ENCODE measurements at places on chromosomes 7 and 10.

GRCh38 chr7:12239806-12240205 lies 28.7 kb downstream of the TMEM106B start:
- DNase-seq: no peak

DNA sequence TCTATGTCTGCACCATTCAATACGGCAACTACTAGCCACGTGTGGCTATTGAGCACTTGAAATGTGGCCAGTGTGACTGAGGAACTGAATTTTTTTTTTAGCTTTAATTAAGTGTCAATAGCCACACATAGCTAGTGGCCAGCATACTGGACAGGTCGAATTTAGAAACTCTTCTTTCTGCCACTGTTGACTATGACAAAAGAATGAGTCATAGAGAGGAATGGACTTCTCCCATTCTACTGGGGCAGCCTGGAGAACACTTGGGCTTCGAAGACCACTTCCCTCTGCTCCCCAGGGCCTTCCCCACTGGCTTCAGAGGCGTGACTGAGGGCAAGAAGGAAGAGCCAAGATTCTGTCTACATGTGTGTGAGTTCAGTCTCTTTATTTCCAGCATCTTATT lies 137.5 kb downstream of the SNX10 start:
- no peak for DNase-seq

DNA sequence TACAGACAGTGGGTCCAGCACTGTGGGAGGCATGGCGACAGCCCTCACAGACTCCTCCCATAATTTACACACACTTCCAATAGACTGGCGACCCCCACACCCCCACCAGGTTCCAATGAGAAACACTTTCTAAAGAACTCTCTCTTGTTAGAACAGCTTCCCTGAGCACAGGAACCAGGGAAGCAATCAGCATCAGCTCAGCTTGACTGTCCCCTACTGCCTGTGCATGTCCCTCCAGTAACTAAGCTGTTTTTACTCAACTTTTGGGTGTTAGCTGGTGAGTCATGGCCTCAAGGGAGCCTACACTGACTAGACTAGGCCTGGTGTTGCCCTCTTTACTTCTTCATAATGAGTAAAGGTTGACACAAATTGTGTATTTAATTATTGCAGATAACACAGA lies 32.6 kb upstream of the HERPUD2 start:
- DNase-seq: no peak

DNA sequence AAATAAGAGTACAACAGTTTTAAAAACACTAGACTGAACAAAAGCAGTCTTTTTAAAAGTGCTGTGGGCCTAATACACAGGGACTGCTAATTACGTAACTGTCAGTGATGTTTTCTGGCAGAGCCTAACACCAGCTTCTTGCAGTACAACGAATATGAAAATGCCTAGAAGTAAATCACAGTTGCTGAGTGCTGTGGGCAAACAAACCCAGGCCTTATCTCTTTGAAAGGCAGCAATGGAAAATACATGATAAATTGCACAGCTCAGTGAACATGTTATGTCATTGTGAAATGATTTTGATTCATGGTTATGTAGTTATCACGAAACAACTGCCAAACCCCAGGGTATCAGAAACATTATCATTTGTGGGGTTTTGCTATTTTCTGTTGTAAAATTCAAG lies 428.4 kb downstream of the GFRA1 start:
- no peak for DNase-seq

GRCh38 chr7:121303422-121304101 lies 25.2 kb upstream of the WNT16 start:
- no peak for DNase-seq

- DNase-seq: no peak
Measured at GRCh38 chr7:39084349-39084748, 106.6 kb downstream of the POU6F2 start.

- no peak for DNase-seq
Measured at GRCh38 chr7:22339725-22340390, 17.1 kb downstream of the RAPGEF5 start.

- DNase-seq: no peak
Measured at GRCh38 chr7:1422512-1423263, 36.6 kb downstream of the MICALL2 start.

GRCh38 chr7:133888061-133888930 lies 238.8 kb upstream of the LRGUK start:
- DNase-seq: no peak

DNA sequence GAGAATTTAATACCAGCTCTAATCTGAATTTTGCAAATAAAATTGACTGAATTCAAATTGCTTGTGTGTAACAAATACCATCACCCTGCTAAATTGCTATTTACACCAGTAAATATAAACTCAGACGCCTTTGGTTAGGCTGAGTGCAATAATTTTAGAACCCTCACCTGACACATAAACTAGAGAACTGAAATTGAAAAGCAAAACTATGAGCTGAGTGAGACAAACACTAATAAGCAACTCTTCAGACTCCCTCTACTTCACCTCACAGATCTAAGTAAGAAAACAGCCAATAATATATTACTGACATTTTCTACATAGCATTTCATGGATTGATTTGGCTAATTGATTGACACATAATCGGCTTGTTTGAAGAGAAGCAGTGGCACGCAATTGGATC lies 621.2 kb downstream of the REEP3 start:
- no peak for DNase-seq

DNA sequence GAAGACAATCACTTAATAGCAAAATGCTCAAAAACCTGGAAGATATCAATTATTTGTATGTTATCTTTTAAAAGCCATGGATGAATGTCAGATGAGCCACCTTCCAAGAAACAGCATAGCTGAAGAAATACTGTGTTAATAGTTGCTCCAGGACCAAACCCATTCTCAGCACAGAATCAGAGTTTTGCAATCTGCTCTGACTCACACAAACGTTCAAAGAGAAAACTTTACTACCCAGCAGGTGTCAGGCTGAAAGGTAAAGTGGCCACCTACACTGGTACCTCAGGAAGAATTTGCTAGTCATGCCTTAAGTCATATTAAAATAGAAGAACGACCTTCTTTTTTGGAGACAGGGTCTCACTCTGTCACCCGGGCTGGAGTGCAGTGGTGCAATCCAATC lies 526.5 kb downstream of the PARD3 start:
- DNase-seq: no peak

DNA sequence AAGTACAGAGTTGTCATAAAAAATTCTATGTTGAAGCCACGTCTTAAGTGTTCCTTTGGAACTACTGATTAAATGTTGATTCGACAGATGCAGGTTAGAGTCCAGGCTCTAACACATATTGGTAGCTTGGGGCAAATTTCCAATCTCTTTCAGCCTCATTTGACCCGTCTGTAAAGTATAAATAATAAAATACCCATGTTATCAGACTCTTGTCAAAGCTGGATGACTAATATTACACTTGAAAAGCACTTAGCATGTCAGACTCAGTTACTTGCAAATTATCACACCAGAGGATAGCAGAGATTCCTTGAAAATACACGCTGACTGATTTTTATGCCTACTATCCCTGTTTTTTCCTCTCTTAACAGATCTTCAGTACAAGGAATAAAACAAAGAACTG lies 18.1 kb upstream of the MACC1 start:
- no peak for DNase-seq

DNA sequence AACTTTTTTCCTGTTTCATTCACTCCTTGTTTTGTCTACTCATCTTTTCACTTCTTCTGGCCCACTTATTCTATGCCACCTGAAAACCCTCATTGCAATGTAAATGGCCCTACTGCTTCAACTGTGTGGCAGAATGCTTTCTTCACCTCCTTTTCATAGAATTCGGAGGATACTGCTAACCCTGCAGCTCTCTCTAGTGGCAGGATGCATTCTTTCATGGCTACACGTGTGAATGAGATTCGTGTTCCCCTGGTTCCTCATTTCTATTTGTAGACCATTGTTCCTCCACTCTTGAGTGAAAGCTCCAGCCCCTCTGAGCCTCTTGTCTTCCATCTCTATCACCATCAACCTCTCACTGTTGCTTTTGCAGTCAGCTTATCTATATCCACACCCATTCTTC lies 20.9 kb upstream of the CYP26C1 start:
- DNase-seq: no peak

- no peak for DNase-seq
Measured at GRCh38 chr7:74173491-74173865, 678 bp upstream of the EIF4H start.

DNA sequence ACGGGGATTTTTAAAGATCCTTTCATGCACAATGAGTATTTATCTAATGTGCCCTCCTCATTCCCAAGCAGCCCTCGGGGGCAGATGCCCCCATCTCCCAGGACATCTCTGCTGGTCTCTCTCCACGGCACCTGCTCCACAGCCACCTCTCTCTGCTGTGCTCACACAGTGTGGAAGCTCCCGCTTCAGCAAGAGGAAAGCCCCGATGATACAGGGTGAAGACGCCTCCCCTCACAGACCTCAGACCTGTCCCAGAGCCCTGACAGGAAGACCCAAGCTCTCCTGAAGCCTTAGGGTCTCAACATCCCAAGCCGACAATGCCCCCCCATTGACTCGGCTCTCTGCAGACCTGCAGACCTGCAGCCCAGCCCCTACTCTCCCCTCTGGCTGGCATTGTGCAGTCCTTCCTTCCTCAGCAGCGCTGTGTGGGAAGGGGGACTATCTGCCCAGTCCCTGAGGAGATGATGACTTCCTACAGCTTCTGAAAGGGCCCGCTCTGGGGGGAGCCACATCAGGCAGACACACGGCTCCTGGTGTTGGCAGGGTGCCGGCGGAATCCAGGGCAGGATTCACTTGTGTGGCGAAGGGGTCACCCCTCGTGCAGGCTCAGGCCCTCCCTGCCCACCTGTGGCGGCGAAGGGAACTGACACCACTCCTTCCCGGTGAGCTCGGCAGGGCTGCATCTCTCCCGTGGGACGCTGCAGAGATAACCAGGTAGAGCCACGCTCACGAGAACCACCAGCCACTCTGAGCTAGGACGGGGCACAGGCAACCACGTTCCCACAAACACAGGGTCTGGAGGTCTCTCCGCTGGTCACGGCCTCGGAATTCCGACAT lies 61.8 kb downstream of the PTPRN2 start:
- no peak for DNase-seq

DNA sequence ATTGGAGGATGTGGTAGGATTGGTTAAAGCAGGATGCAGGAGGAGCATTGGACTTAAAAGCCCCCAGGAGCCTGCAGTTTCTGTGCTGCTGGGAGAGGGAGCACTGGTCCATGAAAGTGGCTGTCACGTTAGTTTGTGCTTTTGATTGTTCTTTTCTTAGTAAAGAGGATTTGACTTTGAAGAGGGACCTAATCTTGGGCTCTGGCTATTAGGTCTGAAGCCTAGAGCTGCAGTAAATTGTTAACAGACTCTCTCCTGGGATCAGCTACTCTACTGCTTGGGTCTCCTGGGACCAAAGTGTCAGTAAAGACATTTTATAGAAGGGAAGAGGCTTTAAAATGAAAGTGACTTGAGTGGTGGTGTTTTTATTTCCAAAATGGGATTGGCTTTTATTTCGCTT lies 3.7 kb downstream of the ZFYVE27 start:
- DNase-seq: no peak

DNA sequence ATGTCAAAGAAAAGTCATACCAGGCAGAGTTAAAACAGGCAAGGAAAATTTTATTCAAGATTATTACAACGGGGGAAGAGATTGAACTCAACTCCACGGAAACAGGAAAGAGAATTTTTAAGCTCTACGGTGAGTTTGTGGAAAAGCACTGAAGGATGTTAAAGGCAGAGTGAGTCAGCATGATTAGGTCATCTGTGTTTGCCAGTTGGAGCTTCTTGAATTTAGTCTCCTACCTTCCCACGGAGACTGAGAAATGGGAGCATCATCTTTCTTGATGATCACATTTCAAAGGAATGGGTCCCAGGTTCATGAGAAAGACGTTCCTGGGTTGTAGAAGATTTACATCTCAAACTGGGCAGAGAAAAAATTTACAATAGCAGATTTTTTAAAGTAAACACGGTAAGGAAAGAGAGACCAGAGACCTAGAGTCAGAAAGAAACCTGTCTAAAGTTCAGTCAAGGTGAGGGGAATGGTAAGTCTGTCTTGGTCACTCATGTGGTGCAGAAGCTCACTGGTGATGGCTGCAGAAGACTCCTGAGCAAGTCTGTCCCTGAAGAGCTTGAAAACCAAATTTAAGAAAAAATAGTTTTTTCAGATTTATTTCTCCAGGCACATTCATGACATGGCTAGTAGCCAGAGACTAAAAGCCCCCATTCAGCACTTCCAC lies 516.9 kb upstream of the LRRN3 start:
- no peak for DNase-seq

GRCh38 chr10:77506517-77507200 lies 130.9 kb downstream of the KCNMA1 start:
- no peak for DNase-seq

DNA sequence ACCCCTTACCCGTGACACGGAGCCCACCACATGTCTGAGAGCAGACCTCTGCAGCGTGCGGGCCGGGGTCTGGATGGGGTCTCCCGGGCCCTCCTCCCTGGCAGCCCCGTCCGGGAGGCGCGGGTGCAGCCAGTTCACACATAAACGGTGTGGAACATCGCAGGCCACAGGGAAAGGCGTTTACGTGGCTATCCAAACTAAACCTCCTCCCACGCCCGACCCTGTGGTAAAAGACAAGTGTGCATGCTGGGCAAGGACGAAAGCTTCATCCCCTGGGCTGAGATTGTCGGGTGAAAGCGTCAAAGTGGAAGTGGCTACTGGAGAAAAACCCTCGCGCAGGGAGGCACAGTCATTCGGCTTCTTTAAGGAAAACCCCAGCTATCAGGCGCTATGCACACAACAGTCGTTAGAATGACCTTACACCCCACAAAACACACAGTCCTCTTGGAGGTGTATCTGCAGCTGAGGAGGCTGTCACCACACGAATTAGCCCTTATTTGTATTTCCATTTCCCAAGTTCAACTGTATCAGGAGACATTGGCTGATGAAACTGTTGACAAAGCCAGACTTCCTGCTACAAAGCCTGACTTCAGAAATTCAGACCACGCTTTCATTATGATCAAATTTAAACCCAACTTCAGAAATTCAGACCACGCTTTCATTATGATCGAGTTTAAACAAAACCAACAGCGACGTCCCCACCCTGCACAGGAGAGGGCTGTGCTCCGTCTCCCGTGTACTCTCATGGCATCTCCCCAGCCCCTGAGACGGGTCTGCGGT lies 15.3 kb downstream of the GPER1 start:
- DNase-seq: no peak

DNA sequence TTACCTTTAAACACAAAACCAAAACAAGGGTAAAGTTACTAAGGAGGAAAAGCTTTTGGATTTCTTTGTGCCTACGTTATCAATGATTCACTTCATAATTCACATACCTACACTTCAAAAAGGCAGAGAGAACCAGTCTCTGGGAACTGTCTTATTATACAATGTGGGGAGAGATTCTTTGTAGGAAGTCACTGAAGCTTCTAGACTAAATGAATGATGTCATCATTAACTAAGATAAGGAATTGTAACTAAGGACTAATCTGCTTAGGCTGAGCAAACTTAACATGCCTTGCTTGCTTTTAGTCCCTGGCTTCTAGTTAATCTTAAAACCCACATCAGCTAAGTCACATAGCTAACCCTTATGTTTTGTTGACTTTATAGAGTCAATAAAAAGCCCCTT lies 771.2 kb downstream of the NXPH1 start:
- DNase-seq: no peak

GRCh38 chr10:49309691-49310411 lies 10.9 kb downstream of the C10orf71 start:
- no peak for DNase-seq

- peak; percentile 30 for DNase-seq
Measured at GRCh38 chr7:5452937-5453540, 29.4 kb upstream of the TNRC18 start.

All from AG09319 (cell line).